ENCODE measurements at places on chromosomes 6 and 20.

GRCh38 chr20:62381842-62382241 is 5.1 kb upstream of the RPS21 start:
- no peak for DNase-seq

GRCh38 chr6:112198582-112198981 is 55.8 kb downstream of the LAMA4 start:
- DNase-seq = no peak

GRCh38 chr6:17621003-17621402 is 20.9 kb downstream of the FAM8A1 start:
- peak; percentile 7 for DNase-seq

GRCh38 chr6:73487473-73487872 is 25.9 kb downstream of the MTO1 start:
- no peak for DNase-seq

DNA sequence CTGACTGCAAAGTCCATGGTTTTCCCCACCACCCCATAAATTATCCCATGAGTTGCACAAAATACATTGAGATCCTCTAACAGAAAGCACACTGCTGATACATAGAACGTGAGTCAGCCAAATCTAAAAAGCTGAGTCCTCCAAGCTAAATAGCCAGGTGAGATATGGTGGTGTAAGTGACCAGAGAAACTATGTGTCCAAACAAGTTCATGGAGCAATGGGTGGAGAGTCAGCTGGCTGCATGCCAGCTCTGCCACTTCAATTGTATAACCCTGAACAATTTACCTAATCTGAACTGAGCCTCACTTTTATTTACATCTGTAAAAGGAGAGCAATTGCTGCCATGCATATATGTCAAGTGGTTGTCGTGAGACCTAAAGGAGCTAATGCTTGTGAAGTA is 9.7 kb downstream of the SNAP25 start:
- DNase-seq = no peak

DNA sequence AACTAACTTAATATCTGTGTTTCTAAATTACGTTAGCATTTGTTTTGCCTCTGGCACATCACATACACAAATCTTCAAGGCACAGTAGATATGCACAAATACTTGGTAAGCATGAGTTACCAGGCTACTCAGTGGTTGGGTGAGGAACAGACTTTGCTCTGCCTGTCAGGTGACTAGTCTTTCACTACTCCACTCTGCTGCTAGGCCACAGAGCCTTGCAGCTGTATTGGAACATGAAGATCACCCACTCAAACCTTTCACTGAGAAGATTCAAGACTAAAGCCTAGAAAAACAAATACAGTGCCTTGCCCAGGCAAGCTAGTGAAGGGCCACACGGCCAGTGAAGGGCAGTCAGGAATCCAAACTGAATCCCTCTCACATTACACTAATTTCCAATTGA is 47.0 kb downstream of the DTNBP1 start:
- DNase-seq = no peak

DNA sequence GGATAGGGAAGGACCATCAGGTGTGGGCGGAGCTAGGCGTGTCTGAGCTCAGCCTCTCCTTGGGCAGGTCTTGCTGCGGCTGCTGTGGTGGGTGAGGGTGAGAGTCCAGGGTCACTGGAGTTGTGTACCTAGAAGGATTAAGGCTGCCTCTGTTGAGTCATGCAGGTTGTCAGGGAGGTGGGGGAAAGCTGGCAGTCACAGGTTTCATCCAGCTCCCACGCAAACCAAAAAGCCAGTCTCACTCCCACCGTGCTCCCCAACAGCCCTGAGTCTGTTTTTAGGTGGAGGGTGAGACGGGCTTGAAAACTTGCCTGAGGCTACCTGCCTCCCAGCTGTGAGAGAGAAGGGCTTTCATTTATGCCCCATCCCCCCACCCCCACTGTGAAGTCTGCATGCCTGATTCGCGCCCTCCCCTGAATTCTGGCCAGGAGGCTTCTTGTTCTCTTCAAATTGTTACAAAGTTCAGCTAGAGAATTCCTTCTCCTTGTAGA is 161.5 kb downstream of the MYLK4 start:
- DNase-seq = no peak

DNA sequence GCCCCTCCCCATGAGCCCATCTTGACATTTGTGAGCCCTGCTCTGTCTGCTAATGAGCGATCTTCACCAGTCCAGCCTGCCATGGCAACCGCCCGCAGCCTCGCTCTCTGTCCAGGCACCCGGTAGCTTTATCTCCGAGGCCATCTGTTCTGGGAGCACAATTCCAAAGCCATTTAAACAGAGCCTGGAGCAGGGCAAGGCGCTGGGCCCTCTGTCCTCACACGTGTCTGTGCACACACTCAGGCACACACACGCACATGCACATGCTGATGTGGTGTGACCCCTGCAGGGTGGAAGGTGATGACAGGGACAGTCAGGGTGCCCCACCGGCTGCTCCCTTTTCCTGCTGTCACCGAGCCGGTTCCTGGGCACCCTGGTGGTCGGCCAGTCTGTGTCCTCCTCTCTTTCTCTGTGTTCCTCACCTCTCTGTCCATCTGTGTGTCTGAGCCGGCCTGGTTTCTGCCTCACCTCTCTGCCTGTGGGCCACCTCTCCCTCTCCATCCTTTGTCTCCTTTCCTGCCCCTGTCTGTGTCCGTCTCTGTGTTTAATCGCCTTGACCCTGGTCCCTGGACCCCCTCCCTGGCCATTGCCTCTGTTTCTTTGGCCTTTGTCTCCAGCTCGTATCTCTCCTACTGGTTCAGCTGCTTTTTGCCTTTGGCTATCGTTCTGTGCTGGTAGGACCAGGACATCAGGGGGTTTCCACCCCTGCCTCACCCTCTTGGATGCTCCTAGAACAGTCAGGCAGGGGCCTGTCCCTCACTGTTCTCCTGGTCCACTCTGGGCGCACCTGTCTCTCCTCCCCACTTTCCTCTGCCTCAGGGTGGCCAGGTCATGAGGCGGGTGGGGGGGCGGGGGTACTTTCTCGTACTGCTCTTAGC is 8.8 kb upstream of the MYT1 start:
- no peak for DNase-seq

DNA sequence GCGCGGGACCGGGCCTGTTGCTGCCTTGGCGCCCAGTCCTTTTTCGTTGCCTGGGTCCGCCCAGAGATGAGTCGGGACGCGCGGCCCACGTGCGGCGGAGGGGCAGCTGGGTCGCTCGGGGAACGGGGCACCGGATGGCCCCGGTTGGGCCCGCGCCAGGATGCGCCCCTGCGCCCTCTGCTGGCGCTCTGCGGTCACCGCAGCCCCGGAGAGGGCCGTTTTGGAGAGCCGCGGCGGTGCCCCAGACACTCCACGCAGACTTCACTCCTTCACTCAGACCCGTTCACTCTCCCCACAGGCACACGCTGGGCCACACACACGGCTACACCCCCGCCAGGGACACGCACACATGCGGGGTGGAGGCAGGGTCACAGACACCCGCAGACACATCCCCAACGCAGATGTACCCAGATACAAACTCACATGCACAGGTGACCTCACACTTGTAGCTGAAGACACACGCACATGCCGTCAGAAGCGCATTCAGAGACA is 38.8 kb downstream of the SRC start:
- DNase-seq = peak; percentile 87

DNA sequence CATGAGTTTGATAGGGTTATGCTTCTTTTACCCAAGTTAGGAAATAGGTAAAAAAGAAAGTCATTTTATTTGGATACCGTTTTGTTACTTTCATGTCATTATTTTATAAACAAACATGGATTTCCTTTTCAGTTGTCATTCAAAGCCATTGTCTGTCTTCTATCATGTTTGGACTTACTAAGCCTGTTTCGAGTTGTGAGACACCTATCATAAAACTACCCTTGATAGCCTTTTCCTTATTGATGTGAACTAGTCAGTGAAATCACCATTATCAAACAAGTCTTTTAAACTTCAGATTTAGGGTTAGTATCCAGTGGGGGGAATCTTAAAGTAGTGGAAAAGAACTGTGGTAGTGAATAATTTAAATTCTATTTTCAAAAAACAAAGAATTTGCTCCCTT is 85.0 kb upstream of the KIF25 start:
- no peak for DNase-seq

DNA sequence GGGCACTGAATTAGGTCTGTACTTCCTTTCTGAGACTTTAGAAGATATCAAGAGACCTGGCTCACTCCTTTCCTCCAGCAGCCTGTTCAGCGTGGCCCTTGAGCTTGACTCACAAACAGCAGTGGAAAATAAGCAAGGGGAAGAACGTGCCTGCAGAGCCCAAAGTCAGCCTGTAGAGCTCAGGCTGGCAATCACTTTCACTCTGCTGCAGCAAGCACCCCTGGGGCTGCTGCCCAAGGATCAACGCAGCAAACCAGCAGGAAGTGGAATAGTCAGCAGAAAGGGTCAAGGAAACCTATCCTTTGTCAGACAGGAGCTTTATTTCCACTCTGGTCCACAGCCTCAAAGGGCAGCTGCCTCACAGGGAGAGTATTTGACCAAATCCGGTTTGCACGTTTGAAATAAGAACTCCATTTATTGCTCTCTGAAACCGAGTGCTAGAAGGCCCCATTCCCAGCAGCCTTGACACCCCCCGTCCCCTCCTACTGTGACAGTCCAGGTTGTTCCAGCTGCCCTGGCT is 77.4 kb downstream of the PRDM1 start:
- DNase-seq = no peak

DNA sequence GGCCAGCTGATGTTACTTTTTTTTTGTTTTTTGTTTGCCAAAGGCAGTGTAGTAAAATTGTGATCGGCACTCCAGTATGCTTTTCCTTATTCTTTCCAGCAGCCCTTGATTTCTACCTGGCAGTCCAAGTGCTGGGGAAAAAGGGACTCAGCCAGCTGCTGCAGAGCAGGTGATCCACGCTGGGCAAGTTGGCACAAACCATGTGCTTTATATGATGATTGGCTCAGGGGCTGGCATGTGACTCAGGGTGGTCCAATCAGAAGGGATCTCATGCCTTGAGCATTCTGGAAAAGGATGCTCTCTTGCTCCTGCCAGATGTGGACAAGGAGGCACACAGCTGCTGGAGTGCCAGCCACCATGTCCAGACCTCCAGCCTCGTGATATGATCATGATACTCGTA is 54.5 kb downstream of the SULF2 start:
- DNase-seq = no peak

Data from GM19239 (cell line).